HuH-7.5 (cell line): ENCODE measurements at places on chromosomes 1 and 21.

GRCh38 chr1:198318085-198318484 is 161.3 kb downstream of the NEK7 start:
- no peak for DNase-seq

- no peak for DNase-seq
These were observed 10.5 kb upstream of the GNG12 start for GRCh38 chr1:67843746-67844145.

DNA sequence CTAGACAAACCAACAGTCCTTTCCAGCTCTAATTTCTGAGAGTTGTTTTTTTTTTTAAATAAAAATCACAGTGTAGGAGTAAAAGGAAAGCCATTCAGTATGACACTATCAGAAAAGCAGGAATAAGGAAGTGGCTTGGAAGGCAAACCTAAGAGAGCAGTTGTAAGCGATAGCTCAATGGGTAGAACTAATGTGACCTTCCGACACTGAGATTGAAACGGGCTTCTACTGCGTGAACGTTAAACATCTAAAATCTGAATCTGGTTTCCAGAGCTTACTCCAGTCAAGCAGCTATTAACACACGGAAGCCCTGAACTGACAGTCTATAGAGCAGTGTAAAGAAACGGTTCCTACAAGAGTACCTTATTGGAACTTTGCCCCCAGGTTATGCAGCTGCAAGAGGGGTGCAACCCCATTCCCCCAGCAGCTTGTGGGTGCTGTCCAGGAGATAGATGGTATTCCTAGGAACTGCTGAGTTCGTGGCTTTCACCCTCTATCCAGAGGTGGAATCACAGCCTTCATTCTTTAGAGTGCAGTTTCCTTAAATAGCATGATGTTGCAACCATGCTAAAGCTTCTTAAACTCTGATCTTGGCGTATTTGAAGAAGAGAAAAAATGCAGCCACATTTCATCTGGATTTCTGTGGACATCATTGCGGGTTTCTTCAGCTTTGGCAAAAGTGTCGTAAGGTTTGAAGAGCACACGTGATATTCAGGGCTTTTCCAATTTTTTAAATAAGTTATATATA is 3.3 kb upstream of the IRF2BP2 start:
- DNase-seq = no peak

GRCh38 chr1:193520472-193520871 is 334.1 kb upstream of the B3GALT2 start:
- DNase-seq = no peak

GRCh38 chr21:30189773-30190172 is 23.2 kb upstream of the CLDN17 start:
- no peak for DNase-seq

GRCh38 chr1:47870480-47870879 is 126.7 kb downstream of the TRABD2B start:
- DNase-seq = no peak

- DNase-seq = no peak
These were observed 191.5 kb downstream of the SIPA1L2 start for GRCh38 chr1:232438476-232438875.

- no peak for DNase-seq
These were observed 60.7 kb downstream of the ADARB1 start for GRCh38 chr21:45135122-45135521.

GRCh38 chr1:225888898-225889601 is at the start of gene LEFTY1:
Gene LEFTY1, minus strand, starts transcription at chr1:225889146. Its CDS starts 80 bp downstream, at chr1:225889066.
- no peak for DNase-seq

DNA sequence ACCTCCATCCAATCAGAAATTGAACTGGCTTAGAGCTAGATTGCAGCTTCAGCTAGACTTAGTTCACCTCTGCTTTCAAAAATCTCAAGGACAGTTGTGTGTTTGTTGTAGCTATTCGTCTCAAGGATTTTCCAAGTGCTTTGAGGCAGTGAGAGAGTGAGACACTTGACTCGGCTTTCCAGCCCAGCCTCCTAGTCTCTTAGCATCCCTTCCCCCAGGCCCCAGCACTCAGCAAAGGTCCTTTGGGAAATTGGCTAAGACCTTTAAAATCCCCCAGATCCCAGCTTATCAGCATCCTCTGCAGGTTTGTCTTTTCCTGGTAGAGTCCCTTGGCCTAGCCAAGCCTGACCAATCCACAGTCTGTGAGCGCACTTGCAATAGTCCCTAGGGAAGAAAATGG is 47.9 kb upstream of the PROX1 start:
- DNase-seq = no peak

GRCh38 chr1:116367256-116367945 is 5.6 kb upstream of the ATP1A1 start:
- no peak for DNase-seq

DNA sequence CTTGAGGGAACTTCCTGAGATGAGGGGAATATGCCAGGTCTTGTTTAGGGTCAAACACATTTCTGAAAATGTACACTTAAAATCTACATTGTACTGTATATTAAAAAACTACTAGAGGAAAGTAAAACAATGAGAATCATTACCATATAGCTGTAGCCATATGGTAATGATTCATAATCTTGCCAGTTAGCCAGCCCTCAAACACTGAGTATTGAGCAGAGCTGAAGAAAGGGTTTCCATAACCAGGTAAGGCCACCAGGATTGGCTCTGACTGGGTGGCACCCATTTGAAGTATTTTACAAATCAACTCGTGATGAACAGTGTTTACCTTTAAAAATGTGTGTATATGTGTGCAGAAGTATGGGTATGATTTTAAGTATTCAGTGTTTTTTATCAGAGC is 226.7 kb downstream of the SLC45A1 start:
- DNase-seq = no peak

DNA sequence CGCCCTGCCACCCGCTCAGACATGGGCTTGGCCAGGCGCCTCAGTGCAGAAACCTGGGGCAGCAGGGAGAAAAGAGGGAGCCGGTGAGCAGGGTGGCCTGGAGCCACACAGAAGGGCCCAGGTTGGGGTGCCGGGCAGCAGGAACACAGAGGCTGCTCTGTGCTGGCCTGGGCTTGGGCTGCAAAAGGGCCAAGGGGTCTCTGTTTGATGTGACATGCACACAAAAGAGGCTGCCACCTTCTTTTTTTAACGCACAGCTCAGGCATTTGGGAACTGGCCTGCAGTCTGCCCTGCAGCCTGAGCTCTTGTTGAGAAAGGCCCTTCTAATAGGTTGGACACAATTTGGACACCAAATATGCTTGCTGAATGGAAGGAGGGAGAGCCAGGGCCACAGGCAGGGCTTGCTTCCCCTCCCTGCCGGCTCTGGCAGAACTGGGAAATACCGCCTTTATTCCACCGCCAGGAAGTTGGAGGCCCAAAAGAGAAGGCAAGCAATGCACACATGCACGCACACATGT is 32.4 kb downstream of the KIF21B start:
- no peak for DNase-seq

DNA sequence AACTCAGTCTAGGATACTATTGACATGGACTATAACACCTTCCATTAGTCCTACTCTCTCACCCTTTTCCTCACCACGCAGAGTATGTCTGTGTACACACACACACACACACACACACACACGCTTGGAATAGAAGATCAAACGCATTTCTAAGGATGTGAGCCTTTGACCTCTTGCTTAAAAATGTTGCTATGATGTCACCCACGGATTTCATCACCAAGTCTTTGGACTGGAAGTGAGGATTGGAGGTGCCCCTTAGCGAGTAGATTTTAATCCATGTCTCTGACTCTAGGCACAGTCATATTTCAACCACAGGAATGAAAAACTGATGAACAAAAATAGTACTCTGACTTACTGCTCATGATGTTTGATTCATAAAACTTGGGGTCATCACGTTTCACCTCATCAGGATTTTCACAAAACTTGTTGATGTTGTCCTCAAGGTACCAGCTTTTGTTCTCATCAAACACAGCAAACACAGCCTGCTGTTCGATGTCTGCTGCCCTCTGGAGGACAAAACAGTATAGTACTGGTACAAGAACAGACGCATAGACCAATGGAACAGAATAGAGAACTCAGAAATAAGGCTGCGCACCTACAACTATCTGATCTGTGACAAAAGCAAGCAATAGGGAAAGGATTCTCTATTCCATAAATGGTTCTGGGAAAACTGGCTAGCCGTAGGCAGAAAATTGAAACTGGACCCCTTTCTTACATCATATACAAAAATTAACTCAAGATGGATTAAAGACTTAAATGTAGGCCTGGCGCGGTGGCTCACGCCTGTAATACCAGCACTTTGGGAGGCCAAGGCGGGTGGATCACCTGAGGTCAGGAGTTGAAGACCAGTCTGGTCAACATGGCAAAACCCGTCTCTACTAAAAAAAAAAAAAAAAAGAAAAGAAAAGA is 39.9 kb downstream of the F5 start:
- peak; percentile 9 for DNase-seq

- no peak for DNase-seq
These were observed 139.7 kb downstream of the CYYR1 start for GRCh38 chr21:26433386-26433785.

- peak; percentile 9 for DNase-seq
These were observed 9.2 kb downstream of the RNU5D-1 start for GRCh38 chr1:44721485-44722361.

- no peak for DNase-seq
These were observed 250.1 kb upstream of the FMN2 start for GRCh38 chr1:239841631-239842030.

DNA sequence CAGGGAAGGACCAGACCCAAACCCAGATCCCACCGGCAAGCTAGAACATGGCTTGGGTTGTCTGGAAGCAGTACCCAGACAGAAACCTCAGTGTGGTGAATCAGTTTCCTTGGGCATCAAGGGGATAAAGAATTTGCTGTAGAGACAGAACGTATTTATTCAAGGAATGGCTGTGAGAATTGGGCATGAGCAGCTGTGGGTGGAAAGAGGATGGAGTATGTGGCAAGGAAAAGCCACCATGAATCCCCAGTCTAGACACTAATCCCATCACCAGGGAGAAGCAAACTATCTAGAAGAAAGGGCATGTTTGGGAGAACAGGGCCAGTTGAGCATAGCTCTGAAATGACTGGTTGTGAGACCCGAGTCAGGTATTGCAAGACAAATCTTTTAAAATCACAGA is 109.2 kb downstream of the TOMM20 start:
- DNase-seq = no peak

DNA sequence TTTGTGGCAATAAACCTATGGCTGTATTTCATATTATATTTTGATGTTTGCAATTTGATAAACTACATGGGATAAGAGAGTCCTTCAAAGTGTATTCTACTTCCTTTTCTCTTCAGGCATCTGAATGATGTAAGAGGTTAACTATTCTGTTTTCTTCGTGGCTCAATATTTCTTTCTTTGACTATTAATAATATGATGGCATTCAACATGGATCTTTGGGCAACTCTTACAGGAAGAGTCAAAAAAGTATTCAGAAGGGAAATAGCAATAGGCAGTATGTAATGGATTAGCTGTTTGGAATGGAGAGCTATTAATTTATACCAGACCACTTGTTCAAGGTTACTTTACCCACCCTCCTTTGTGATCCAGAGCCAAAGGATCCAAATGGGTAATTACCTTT is 74.4 kb downstream of the HMCN1 start:
- DNase-seq = no peak

- peak; percentile 32 for DNase-seq
These were observed 111.9 kb upstream of the L1TD1 start for GRCh38 chr1:62082456-62083363.

- DNase-seq = no peak
These were observed 296.0 kb downstream of the PTPRU start for GRCh38 chr1:29532285-29532684.

- DNase-seq = no peak
These were observed 11.3 kb downstream of the ARHGEF11 start for GRCh38 chr1:157034137-157034800.

- no peak for DNase-seq
These were observed 47.0 kb downstream of the ACTL8 start for GRCh38 chr1:17802164-17802563.

DNA sequence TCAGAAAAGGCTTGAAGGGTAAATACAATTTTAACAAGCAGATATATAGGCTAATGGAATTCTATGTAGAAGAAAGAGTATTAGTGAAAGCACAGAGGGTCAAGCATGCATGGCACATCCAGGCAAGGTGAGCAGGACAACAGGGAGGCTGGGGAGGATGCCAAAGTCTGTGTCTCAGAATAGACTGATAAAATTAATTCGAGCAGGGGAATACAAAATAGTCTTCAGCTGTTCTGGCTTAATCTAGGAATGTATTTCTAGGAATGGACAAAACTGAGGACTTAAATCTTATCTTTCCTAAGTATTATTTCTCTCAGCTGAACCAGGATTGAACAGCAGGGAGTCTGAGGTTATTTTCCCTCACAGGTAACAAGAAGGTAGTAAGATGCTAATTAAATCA is 35.2 kb downstream of the NVL start:
- DNase-seq = no peak

DNA sequence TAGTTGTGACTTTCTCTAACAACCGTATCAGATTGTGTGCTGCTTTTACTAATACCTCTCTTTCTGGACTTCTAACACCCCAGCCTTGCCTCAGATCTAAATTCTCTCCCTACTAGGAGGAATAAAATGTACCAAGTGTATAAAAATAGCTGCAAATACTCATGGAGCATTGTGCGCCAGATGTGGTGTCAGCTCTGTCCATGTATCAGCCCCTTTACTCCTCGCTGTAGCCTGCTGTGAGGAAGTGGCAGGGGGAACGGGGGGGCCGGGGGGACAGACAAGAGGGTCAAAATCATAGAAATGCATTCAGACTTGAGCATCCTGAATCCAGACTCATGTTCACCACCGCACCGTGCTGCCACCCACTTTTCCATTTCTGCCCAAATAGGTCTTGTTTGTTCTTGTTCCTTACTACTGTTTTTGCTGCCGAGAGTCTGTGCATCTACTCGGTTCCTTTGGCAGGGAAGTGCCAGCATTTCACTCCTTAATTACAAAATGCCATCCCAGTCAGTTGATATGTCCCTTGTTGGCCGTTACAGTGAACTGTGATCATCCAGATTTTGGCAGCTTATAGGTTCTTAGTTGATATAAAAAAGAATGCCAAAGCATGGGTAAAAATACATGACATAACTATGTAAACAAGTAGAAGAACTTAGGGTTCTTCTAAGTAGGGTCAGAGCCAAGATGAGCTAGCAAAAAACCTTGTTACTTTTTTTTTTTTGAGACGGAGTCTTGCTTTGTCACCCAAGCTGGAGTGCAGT is 76.4 kb downstream of the UBE4B start:
- no peak for DNase-seq

DNA sequence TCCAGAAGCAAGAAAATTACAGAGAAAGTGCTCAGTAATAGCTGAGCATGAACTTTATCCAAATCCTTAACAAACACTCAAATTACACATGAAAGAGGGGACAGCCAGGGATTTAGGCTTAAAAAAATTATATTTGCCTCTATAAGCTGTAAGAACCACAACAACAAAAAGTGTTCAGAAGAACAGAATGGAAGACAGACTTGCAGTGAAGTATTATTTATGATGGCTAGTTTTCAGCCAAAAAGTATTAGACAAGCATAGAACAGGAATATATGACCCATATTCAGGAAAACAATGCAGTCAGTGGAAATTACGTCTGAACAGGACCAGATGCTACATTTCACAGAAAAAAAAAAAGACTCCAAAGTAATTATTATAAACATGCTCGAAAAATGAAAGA is 1246.3 kb downstream of the NCAM2 start:
- DNase-seq = no peak
